Effector memory CD4-positive, alpha-beta T cell (primary cell): ENCODE measurements at places on chromosomes 1 and 21.

DNA sequence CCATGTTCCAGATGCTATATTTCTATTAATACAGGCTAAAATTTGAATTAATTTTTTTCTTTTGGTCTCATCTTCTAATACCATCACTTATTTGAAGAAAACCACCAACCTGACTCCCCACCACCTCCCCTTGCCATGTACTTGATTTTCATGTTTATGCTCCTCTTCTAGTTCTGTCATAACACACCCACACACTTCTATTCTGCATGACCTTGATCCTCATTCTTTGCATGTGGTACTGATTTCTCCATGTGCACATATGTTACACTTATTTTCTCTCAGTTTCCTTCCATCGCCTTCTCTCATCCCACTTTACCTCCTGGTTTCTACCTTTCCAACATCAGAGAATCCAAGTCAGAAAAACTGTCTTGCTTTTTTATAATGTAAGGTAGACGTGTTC is 78.9 kb upstream of the ARID1A start:
- H3K4me1 ChIP-seq: peaks cover 6% of the 10 kb centered on the region
- H3K4me3 ChIP-seq: no peak overlapping the region
- no peak for DNase-seq
- H3K36me3 ChIP-seq: no peaks in the 10 kb centered on the region
- H3K27me3 ChIP-seq: no peaks in the 10 kb centered on the region

DNA sequence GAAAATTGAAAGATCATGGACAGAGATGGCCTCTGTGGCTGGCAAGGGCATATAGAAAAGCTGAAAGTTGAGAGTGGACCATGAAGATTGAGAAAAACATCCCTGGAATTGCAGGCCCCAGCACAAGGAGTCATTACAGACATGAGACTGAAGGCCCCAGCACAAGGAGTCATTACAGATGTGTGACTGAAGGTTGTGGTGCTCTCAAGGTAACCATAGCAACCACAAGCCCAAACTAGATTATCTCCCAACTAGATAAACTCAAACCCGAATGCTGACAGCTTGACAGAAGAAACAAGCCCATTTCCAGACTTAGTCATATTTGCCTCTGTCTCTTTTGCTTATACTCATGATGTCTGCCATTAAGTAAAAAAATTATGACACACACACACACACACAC is 1252.1 kb upstream of the ADGRL4 start:
- H3K4me1 ChIP-seq: no peaks in the 10 kb centered on the region
- H3K27me3 ChIP-seq: no peaks in the 10 kb centered on the region
- H3K27ac ChIP-seq: no peak overlapping the region
- no peaks in the 10 kb centered on the region for H3K36me3 ChIP-seq
- H3K4me3 ChIP-seq: no peak overlapping the region
- DNase-seq: no peak

- H3K27ac ChIP-seq: no peak overlapping the region
- H3K4me3 ChIP-seq: no peak overlapping the region
- no peaks in the 10 kb centered on the region for H3K36me3 ChIP-seq
Measured at GRCh38 chr1:60262701-60263100, 189.1 kb upstream of the C1orf87 start.

DNA sequence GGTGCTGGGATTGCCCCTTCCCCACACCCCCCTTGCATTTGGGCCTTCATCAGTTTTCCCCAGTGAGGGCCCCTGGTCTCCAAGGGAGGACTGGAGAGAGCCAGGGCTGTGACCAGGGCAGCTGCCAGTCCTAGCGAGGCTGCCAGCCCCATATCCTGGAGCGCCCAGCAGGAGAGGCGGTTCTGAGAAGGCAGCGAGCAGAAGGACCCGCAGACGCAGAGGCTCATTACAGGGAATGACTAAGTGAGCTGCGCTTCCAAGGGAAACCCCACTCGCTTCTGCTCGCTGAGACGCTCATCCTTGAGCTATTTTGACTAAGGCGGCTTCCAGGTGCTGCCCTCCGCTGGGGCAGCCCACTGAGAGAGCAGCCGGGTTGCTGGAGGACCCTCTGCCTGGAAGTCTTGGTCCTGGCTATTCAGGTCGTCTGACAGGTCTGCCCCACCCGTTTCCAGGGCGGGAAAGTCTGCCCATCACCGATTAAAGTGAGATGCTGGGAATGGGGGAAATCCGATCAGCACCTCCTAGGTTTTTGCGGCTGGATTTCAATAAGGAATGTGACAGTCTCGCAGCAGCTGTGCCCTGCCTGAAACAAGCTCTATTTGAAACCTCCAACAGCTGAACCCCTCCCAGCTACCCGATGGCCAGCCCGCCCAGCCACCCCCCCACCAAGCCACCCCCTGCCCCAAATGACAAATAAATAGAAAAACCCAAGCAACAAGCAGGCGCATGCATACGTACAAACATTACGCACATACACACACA is 2.8 kb downstream of the KCNN3 start:
- H3K4me1 ChIP-seq: peaks cover 6% of the 10 kb centered on the region
- DNase-seq: no peak
- peaks cover 14% of the 10 kb centered on the region for H3K27me3 ChIP-seq
- H3K36me3 ChIP-seq: no peaks in the 10 kb centered on the region
- no peak overlapping the region for H3K4me3 ChIP-seq
- H3K27ac ChIP-seq: no peak overlapping the region

DNA sequence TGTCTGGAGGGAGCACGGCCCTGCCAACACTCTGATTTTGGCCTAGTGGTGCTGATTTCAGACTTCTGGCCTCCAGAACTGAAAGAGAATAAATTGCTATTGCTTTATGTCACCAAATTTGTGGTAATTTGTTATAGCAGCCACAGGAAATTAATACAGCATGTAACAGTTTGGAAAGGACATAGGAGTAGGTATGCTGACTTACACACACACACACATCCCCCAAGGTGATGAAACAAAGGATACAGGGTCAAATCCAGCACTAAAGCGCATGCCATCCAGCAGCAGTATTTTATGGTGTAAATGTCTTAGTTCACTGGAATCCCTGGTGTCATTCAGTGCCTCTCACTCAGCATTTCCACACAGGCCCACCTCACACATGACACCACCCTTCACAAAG is 72.2 kb upstream of the MAN1A2 start:
- no peaks in the 10 kb centered on the region for H3K4me1 ChIP-seq
- no peaks in the 10 kb centered on the region for H3K27me3 ChIP-seq
- H3K36me3 ChIP-seq: no peaks in the 10 kb centered on the region
- H3K27ac ChIP-seq: no peak overlapping the region
- no peak overlapping the region for H3K4me3 ChIP-seq

- no peak for DNase-seq
- no peak overlapping the region for H3K4me3 ChIP-seq
- no peak overlapping the region for H3K27ac ChIP-seq
- no peaks in the 10 kb centered on the region for H3K4me1 ChIP-seq
Measured at GRCh38 chr21:21730512-21730911, 732.3 kb downstream of the NCAM2 start.

GRCh38 chr1:178262120-178262500 is 168.2 kb downstream of the RASAL2 start:
- H3K4me3 ChIP-seq: no peak overlapping the region
- no peak for DNase-seq
- no peaks in the 10 kb centered on the region for H3K27me3 ChIP-seq
- no peaks in the 10 kb centered on the region for H3K36me3 ChIP-seq
- no peaks in the 10 kb centered on the region for H3K4me1 ChIP-seq

- no peak for DNase-seq
- H3K27ac ChIP-seq: peak overlapping the region; percentile 16
- H3K27me3 ChIP-seq: no peaks in the 10 kb centered on the region
- no peaks in the 10 kb centered on the region for H3K36me3 ChIP-seq
- no peak overlapping the region for H3K4me3 ChIP-seq
Measured at GRCh38 chr1:243596431-243597062, 253.5 kb downstream of the AKT3 start.
